CD4-positive, alpha-beta memory T cell (primary cell): ENCODE measurements at places on chromosomes 11 and 22. TPM values are rescaled to one million over a fixed set of nuclear protein-coding genes. Genes with fewer than 3 reads are reported as not detected.
A peak's percentile ranks its signal among the peaks of the same experiment; 100 is the strongest.

TRIM49 gene
- total RNA-seq: not detected

TP53I11 gene
- total RNA-seq: 7.0 TPM

FAM83F gene
- 0.29 TPM for total RNA-seq

OR10A2 gene
- not detected for total RNA-seq

ZNF280A gene
- total RNA-seq: not detected

RBMXL2 gene
- total RNA-seq: not detected

DNA sequence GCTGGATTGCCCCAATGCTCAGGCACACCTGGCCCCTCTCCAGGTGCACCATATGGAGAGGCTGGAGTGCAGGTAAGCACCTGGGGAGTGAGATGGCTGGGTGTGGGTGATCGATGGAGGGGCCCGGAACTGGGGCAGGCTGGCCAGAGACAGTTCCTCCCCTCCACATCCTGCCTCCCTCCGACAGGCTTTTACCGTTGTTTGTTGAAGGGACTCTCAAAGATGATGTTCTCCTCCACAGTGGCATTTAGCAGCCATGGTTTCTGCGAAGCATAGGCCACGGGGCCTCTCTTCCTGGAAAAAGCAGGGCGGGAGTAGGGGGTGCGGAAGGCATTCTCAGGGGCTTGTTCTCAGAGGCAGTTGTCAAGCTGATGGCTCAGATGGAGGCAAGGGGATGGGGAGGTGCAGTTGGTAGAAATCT, 25.9 kb upstream of the KCNJ11 start:
- H3K36me3 ChIP-seq: no peaks in the 10 kb centered on the region
- DNase-seq: no peak
- peaks cover 9% of the 10 kb centered on the region for H3K27me3 ChIP-seq
- no peaks in the 10 kb centered on the region for H3K4me1 ChIP-seq

DNA sequence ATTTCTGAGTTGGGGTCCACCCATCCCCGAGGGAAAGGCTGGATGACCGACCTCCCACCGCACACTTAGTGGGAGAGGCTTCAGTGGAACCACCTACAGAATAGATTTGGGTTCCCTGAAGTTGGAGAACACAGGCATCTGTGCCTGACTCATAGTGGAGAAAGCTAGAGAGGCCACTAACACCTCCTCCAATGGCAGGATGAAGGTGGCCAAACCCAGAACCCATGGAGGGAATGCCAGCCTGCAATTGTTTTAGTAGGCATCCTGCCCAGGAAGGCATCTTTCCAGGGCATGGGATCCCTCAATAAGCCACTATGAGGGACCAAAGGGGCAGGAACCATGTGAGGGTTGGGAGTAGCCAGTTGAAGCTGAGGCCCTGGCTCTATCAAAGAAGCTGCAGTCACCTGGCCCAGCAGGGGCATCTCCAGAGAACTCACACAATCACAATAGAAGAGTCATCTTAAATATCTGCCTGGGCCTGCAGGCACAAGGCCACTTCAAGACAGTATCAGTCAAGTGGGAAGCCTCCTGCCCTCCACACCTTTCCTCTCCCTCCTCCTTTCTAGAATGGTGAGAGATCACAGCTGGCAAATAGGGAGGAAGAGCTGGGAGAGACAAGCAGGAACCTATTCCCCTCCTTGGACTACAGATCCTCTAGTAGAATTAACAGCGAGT, 124.1 kb upstream of the CSNK2A3 start:
- H3K27ac ChIP-seq: no peak overlapping the region
- DNase-seq: no peak
- H3K4me3 ChIP-seq: no peak overlapping the region
- H3K36me3 ChIP-seq: no peaks in the 10 kb centered on the region

- DNase-seq: no peak
- peaks cover 34% of the 10 kb centered on the region for H3K4me1 ChIP-seq
- no peak overlapping the region for H3K4me3 ChIP-seq
- H3K27me3 ChIP-seq: no peaks in the 10 kb centered on the region
- H3K27ac ChIP-seq: no peak overlapping the region
Measured at GRCh38 chr11:66339686-66340483, 3.7 kb upstream of the RIN1 start.

DNA sequence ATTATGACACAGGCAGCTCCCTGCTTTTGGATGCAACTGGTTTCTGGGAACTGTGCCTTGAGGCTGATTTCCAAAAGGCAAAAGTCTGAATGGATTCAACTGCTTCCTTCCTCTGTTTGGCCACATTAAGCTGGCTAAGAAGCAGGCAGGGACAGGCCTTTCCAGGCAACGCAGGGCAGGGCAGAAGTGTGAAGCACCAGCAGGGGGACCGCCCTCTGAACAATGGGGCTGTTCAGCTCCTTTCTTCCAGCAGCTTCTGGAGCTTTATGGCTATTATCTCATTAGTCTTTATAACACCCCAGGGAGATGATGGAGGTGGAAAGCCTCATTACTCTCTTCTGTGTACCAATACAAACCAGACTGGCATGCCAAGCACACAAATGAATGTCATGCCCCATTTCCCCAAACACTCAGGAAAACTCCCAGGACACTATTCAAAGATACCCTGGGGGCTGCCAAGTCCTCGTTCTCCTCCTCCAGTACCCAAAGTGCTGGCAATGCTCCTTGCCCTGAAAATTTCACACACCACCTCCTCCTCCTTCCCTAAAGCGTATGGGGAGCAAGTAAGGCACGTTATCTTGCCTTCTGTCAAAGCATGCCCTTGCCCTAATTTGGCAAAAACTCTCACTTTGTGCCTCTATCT, 21.3 kb downstream of the MORC2 start:
- peaks cover 37% of the 10 kb centered on the region for H3K4me1 ChIP-seq
- no peak overlapping the region for H3K4me3 ChIP-seq
- DNase-seq: no peak
- no peaks in the 10 kb centered on the region for H3K27me3 ChIP-seq
- no peak overlapping the region for H3K27ac ChIP-seq
- peaks cover 31% of the 10 kb centered on the region for H3K36me3 ChIP-seq

GRCh38 chr11:102197670-102198139, 87.5 kb downstream of the YAP1 start:
- H3K4me1 ChIP-seq: no peaks in the 10 kb centered on the region
- no peak overlapping the region for H3K27ac ChIP-seq
- no peaks in the 10 kb centered on the region for H3K27me3 ChIP-seq
- no peaks in the 10 kb centered on the region for H3K36me3 ChIP-seq

GRCh38 chr11:46143049-46143806, 22.0 kb upstream of the PHF21A start:
- no peak overlapping the region for H3K27ac ChIP-seq
- H3K4me3 ChIP-seq: no peak overlapping the region
- H3K27me3 ChIP-seq: no peaks in the 10 kb centered on the region
- no peak for DNase-seq
- H3K4me1 ChIP-seq: no peaks in the 10 kb centered on the region
- H3K36me3 ChIP-seq: no peaks in the 10 kb centered on the region

GRCh38 chr11:129911298-129911697, 15.9 kb upstream of the NFRKB start:
- H3K27ac ChIP-seq: no peak overlapping the region
- no peak overlapping the region for H3K4me3 ChIP-seq
- peaks cover 25% of the 10 kb centered on the region for H3K36me3 ChIP-seq
- no peaks in the 10 kb centered on the region for H3K4me1 ChIP-seq
- DNase-seq: no peak

GRCh38 chr11:57668434-57668782, 494 bp downstream of the ZDHHC5 start:
- H3K4me1 ChIP-seq: peaks cover 50% of the 10 kb centered on the region
- H3K27me3 ChIP-seq: no peaks in the 10 kb centered on the region
- peaks cover 13% of the 10 kb centered on the region for H3K36me3 ChIP-seq

- no peak overlapping the region for H3K4me3 ChIP-seq
- no peaks in the 10 kb centered on the region for H3K27me3 ChIP-seq
- no peaks in the 10 kb centered on the region for H3K36me3 ChIP-seq
- no peak for DNase-seq
Measured at GRCh38 chr11:11661326-11662040, 39.7 kb upstream of the GALNT18 start.

GRCh38 chr22:48306785-48307510, 1520.7 kb downstream of the BRD1 start:
- H3K4me1 ChIP-seq: no peaks in the 10 kb centered on the region
- no peak overlapping the region for H3K4me3 ChIP-seq
- H3K27me3 ChIP-seq: no peaks in the 10 kb centered on the region
- no peaks in the 10 kb centered on the region for H3K36me3 ChIP-seq
- no peak for DNase-seq

DNA sequence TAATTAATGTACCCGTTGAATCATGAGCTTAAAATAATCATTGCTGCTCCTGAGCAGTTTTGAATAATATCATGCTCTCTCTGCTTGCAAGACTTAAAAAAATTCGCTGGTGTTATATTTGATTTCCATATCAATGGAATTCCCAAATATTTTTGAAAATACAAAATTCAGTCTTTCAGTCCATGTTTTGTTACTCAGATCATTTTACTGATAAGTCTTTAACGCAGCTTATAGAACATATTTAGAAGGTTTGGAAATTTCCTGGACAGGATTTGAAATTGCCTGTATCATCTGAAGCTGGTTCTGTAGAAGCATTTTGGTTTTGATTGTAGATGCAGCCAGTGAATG, 1.9 kb downstream of the BMAL1 start:
- H3K27ac ChIP-seq: peak overlapping the region; percentile 80
- no peaks in the 10 kb centered on the region for H3K36me3 ChIP-seq
- peaks cover 62% of the 10 kb centered on the region for H3K4me1 ChIP-seq
- H3K27me3 ChIP-seq: no peaks in the 10 kb centered on the region
- DNase-seq: no peak
- peak overlapping the region; percentile 78 for H3K4me3 ChIP-seq

DNA sequence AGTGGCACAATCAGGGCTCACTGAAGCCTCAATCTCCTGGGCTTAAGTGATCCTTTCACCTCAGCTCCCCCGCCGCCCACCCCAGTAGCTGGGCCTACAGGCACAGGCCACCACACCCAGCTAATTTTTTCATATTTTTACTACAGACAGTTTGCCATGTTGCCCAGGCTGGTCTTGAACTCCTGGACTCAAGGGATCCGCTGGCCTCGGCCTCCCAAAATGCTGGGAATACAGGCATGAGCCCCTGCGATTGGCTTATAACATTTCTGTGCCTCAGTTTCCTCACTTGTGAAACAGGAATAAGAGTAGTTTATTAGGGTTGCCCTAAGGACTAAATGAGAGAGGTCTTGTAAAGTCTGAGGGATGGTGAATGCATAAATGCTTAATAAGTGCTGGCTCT, 1.2 kb downstream of the VSTM5 start:
- H3K27ac ChIP-seq: no peak overlapping the region
- no peaks in the 10 kb centered on the region for H3K4me1 ChIP-seq
- H3K36me3 ChIP-seq: no peaks in the 10 kb centered on the region
- peaks cover 3% of the 10 kb centered on the region for H3K27me3 ChIP-seq
- no peak overlapping the region for H3K4me3 ChIP-seq

DNA sequence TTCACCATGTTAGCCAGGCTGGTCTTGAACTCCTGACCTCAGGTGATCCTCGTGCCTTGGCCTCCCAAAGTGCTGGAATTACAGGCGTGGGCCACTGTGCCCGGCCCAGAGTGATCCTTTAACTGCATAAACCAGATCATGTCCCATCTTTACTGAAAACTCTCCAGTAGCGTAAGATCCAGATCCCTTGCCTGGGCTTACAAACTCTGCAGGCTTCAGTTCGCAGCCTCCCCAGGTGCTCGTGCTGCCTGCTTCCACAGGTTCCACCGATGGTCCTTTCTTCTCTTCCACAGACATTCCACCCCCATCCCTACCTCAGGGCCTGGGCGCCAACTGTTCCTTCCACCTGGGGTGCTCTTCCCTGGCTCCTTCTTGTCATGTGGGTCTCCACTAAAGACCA, 88.8 kb upstream of the SHANK2 start:
- no peak for DNase-seq
- H3K36me3 ChIP-seq: no peaks in the 10 kb centered on the region
- H3K27ac ChIP-seq: no peak overlapping the region
- no peaks in the 10 kb centered on the region for H3K27me3 ChIP-seq
- H3K4me1 ChIP-seq: no peaks in the 10 kb centered on the region

GRCh38 chr11:1675536-1676228, 21.3 kb upstream of the KRTAP5-6 start:
- H3K4me3 ChIP-seq: no peak overlapping the region
- no peaks in the 10 kb centered on the region for H3K4me1 ChIP-seq
- no peaks in the 10 kb centered on the region for H3K27me3 ChIP-seq
- no peak for DNase-seq
- no peaks in the 10 kb centered on the region for H3K36me3 ChIP-seq

DNA sequence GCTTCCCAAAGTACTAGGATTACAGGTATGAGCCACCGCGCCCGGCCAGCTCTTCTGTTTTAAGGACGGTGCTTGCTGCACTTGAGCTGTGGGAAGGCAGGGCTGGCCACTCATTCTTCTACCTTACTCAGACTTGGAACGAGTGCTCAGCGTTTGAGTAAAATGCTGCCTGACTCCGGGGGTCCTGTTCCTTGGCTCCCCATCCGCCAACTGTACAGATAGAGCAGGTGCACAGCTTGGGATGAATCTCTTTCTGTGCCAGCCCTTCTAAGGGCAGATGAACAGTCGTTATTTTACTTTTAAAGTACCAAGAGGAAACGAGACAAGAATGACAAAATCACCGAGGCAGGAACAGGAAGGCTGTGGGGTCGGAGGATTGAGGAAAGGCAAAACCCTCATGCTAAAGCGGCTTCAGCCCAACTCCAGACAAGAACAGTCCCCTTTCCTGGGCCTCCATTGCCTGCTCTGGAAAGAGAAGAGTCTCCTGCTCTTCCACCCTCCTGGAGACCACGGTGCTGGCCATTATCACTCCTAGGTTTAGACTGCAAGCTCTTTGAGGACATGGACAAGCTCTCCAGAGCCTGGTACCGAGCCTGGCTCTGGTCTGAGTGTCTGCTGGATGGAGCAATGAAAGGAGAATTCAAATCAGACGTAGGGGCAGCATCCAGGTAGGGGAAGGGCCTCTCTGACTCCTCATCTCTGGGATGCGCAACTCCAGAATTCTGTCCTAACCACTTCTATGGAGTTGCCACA, 1.1 kb upstream of the SUN2 start:
- H3K4me1 ChIP-seq: peaks cover 55% of the 10 kb centered on the region
- H3K27me3 ChIP-seq: no peaks in the 10 kb centered on the region
- no peak for DNase-seq
- peak overlapping the region; percentile 74 for H3K27ac ChIP-seq
- peak overlapping the region; percentile 72 for H3K4me3 ChIP-seq

GRCh38 chr11:87428266-87428665, 390.5 kb downstream of the TMEM135 start:
- no peak for DNase-seq
- H3K4me3 ChIP-seq: no peak overlapping the region
- no peaks in the 10 kb centered on the region for H3K4me1 ChIP-seq
- no peaks in the 10 kb centered on the region for H3K36me3 ChIP-seq
- H3K27ac ChIP-seq: no peak overlapping the region

GRCh38 chr11:75031771-75032549, 43.2 kb downstream of the NEU3 start:
- H3K4me1 ChIP-seq: no peaks in the 10 kb centered on the region
- no peak overlapping the region for H3K27ac ChIP-seq
- peak; percentile 29 for DNase-seq
- H3K27me3 ChIP-seq: no peaks in the 10 kb centered on the region

GRCh38 chr11:78809931-78810541, 235.4 kb upstream of the NARS2 start:
- H3K4me3 ChIP-seq: no peak overlapping the region
- no peaks in the 10 kb centered on the region for H3K36me3 ChIP-seq
- H3K4me1 ChIP-seq: no peaks in the 10 kb centered on the region
- no peak overlapping the region for H3K27ac ChIP-seq
- no peak for DNase-seq

- no peaks in the 10 kb centered on the region for H3K36me3 ChIP-seq
- H3K4me1 ChIP-seq: no peaks in the 10 kb centered on the region
- no peak overlapping the region for H3K27ac ChIP-seq
- no peak for DNase-seq
- no peak overlapping the region for H3K4me3 ChIP-seq
Measured at GRCh38 chr22:35674335-35674734, 26.1 kb downstream of the APOL6 start.

- no peak overlapping the region for H3K4me3 ChIP-seq
- DNase-seq: no peak
- H3K27me3 ChIP-seq: no peaks in the 10 kb centered on the region
- H3K36me3 ChIP-seq: no peaks in the 10 kb centered on the region
Measured at GRCh38 chr11:93646399-93646798, 15.1 kb upstream of the CEP295 start.
